ENCODE measurements at places on chromosomes 3 and 15.

GRCh38 chr3:114565216-114565615, 271.4 kb downstream of the TIGIT start:
- DNase-seq: no peak

GRCh38 chr15:88900309-88900981, 5.1 kb upstream of the HAPLN3 start:
- peak; percentile 43 for DNase-seq

DNA sequence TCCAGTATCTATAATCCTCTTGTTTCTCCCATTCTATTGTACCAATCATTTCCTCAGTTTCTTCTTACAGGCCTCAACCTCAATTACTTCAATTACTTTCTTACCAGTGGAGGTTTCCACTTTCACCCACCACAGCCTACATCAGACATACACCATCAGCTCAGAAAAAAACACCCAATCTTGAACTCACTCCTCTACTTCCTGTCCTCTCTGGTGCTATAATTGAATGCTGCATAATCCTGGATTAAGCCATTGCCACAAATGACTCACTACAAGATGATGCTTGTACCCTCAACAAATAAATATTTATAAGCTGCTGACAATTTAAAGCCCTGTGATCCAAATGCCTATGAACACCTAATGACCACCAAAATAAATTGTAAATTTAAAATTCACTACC, 18.5 kb downstream of the RYK start:
- peak; percentile 24 for DNase-seq

DNA sequence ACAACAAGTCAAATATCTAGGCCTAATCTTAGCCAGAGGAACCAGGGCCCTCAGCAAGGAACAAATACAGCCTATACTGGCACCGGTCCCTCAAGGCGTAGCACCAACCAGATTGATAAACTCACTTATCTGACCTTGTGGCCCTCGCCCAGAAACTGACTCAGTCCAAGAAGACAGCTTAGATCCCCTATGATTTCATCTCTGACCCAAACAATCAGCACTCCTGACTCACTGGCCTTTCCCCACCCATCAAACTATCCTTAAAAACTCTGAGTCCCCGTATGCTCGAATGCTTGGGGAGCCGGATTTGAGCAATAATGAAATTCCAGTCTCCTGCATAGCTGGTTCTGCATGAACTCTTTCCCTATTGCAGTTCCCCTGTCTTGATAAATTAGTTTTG, 1.6 kb upstream of the SORD start:
- no peak for DNase-seq

DNA sequence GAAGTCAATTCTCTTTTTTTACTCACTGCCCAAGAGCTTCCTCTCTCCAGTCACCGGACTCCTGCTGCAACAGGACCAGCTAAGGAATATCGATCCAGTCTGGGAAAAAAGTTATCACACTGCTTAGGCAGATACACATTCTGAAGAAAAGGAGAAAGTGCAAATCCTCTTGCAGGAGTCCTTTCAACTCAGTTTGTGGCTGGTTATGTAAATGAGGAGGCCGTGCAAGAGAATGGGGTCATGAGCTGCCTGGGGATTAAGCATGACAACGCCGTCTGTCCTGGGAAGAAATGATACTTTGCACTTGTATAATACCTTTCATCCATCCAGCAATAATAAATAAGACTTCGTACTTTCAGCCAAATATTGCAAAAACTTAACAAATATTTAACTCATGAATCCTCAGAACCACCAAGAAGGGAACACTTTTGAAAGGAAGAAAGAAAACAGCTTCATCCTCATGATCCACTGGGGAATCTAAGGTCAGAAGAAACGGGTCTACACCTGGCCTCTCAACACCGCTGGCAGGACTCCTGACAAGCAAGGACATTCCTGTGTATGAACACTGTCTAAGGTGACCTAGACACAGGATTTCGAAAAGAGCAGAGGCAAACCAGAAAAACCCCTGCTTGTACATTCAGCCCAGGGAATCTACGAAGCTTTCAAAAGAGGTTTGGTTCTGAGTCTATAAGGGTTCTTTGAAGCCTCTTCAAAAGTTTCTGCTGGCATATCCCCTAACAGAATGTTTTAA, 13.1 kb upstream of the WWTR1 start:
- DNase-seq: no peak

- DNase-seq: no peak
These were observed 65.7 kb upstream of the HES1 start for GRCh38 chr3:194070220-194070633.

DNA sequence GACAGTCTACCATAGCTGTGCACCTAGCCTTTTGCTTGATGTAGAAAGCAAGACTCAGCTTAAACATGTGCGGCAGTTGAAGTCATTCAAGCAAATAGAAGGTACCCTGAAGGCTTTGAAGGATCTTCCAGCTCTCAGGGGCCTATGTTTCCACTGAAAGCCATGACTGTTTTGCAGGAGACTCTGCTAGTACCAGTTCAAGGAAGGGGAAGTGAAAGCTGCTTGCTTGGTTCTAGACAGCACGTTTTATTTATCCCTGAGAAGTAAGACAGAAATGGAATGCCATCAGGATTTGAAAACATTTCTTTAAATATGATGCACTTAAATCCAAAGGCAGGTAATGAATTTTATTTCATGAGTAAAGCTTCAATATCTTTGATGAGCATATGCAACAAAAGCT, 311.4 kb downstream of the PDCD6IP start:
- no peak for DNase-seq

- peak; percentile 5 for DNase-seq
These were observed 326.4 kb upstream of the IGF1R start for GRCh38 chr15:98321896-98322295.

DNA sequence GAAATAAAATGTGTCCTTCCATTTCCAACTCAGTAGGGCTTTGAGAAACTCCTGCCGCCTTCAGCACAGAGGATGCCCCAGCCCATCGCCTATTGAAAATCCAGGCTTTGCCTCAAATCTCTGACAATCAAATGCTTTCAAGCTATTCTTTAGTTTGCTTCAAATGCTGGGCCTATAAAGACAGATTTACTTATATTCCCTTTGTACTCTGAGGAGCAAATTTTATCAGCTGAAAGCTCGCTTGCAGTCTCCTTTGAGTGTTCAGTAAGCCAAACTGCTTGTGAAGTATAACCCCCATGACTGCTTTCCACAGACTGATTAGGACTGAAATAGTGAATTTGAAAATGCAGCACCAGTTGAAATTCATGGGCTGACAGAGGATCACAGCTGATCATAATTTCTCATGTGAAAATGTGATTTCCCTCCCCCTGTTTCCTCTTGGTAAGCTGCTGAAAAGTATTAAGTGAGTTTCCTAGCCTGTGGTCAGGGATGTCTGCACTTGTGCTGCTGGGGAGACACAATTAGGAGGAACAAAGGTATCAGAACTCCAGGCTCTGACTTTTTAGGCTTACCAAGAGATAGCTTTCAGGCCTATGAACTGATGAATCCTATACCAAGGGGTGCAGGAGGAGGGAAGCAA, 563.4 kb upstream of the TGFBR2 start:
- DNase-seq: no peak

GRCh38 chr3:128395500-128396162, 71.1 kb downstream of the DNAJB8 start:
- DNase-seq: peak; percentile 62

DNA sequence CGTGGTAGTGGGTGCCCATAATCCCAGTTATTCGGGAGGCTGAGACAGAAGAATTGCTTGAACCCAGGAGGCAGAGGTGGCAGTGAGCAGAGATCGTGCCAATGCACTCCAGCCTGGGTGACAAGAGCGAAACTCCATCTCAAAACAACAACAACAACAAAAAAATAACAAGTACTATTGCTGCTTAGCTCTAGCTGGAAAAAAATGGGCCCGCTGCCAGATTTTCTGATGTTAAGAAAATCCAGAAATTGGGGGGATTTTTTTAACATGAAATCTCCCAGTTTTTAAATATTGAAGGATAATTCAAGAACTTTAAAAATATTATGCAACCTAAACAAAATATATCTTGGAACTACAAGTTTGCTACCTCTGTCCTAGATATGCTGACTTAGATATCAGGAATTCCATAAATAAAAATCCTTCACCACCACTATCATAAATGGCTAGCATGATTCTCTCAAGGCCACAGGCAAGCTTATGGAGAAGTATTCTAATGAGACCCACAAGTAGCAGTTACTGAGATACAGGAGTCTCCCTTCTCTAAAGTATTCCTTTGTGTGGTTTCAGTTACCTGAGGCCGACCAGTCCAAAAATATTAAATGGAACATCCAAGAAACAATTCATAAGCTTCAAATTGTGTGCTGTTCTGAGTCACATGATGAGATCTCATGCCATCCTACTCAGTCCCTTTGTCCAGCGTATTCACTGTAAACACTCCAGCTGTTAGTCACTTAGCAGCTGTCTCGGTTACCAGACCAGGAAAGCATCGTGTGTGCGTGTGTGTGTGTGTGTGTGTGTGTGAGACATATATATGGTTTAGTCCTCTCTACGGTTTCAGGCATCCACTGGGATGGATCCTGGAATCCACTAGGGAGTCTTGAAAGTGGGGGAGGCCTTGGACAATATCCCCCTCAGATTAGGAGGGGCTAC, 277.2 kb downstream of the TBL1XR1 start:
- DNase-seq: peak; percentile 64

DNA sequence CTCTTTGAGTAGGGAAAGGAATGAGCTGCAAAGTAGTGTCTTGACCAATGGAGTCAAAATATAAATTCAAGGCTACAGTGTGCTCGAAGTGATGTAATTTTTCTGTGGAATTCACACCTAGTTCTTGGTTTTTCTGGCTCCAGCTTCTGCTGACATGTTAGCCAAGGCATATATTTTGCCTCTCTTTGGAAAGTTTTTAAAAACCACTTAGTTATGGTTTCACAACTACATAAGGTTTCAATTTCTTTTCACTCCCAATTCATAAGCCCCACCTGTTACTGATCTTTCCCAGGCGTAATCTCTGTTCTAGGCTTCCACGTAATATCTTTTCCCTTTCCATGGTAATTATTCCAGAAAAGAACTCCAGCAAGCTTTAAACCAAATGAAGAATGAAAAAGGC, 46.9 kb downstream of the GADL1 start:
- peak; percentile 48 for DNase-seq

DNA sequence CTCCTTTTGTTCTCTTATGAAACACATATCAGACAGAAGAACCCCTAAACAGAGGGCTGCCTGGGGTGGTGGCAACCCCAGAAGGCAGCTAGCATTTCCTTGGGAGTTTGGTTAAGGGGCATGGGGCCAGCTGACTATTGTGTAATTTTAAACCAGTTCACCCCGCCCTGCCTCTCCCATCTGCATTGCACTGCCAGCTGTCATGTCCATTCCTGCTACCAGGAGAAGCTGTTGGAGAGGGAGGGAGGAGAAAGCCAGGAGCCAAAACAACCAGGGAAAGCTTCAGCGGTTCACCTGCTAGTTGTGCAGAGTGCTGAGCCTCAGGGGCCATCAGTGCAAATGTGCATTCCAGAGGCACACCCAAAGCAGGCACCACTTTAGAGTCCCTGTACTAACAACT, 47.6 kb upstream of the ATP1B3 start:
- no peak for DNase-seq

DNA sequence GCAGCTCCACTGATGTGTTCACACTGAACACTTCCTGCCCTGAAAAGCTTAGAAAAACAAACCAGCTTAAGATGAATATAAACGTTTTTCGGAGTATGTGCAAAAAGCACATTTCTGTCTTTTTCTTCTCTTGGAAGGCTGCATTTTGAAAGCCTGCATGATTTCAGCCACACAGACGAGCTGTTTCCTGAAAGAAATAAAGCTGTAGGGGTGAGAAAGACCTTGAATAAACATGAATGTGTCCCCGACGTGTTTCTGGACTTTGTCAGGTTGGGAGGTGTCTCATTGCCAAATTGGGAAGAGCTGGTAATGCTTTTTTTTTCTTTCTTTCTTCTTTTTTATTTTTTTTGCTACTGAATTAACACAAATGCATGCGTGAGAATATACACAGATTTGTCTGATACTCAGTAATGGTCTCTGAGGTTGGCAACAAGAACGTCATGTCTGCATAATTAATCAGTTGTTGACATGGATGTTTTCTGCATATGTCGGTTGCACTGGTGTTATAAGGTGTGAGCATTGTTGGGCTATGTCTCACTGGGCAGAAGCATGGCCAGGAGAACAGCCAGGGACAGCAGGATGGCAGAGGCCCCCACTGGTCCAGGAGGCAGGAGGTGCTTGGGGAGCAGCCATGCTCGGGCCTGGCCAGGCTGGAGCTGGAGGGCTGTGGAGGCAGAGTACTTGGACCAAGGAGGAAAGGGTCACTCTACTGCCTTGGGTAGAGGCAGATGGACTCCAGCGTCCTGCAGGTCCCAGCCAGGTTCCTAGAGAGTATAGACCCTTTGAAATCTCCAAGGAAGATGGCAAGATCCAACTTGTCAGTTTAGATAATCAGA, 39.0 kb downstream of the ADAMTSL3 start:
- no peak for DNase-seq

DNA sequence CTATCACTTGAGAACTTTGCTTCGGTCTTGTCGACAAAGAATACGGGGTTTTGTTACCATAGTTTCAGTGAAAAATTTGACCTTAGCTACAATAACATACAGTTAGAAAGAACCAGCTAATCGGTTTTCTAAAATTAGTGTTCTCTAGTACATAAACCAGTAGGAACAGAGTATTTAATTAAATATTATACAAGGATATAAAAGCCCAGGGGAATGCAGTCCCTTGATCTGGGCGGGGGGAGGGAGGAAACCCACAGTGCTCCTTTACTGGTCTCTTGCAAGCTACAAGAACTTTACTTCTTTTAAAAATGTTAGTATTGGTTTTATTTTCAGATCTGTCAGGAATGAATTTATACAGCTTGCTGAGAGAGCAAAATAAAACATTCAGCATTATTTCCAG, 41.8 kb downstream of the ITPR1 start:
- no peak for DNase-seq

DNA sequence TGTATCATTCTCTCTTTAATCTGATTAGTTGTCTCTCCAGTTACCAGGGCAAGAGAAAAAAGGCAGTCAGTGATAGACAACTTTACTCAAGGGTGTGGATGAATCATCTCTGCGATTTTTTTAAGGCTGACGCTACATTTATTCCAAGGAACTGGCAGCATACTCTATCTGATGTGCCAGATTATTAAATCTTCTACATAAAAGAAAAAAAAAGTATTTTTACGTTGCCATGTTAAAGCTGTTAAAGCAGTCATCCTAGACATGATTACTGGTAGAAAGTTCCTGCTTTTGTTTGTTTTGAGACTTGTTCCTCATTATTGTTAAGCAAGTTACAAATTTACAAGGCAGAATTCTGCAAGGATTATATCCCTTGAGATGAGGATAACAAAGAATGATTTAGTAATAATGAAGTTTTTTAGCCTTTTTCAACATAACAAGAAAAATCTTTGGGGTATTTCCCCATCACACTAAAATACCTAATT, 121.7 kb downstream of the CBLB start:
- peak; percentile 72 for DNase-seq

DNA sequence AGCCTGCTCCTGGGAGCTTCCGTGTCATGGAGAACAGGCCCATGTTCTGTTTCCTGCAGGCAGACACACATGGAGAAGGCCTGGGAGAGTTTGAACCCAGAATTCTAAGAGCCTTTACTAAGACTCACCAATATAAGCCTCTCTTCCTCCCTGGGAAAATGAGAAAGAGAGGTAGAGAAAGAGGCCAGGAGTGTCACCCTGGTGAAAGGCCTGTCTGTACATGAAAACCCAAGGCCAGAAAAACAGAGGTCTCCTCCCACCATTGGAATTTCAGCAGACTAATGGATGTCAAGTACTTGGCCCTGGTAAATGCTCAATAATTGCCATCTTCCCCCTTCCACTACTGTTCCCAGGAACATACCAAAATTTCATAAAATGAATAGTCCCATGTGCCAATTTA, 117.6 kb downstream of the TOP2B start:
- no peak for DNase-seq
